ENCODE measurements at places on chromosomes 1 and 21.

GRCh38 chr1:199009447-199009846, 370.6 kb downstream of the PTPRC start:
- DNase-seq: no peak

GRCh38 chr1:109243221-109243620, 6.1 kb upstream of the CELSR2 start:
- DNase-seq: no peak

DNA sequence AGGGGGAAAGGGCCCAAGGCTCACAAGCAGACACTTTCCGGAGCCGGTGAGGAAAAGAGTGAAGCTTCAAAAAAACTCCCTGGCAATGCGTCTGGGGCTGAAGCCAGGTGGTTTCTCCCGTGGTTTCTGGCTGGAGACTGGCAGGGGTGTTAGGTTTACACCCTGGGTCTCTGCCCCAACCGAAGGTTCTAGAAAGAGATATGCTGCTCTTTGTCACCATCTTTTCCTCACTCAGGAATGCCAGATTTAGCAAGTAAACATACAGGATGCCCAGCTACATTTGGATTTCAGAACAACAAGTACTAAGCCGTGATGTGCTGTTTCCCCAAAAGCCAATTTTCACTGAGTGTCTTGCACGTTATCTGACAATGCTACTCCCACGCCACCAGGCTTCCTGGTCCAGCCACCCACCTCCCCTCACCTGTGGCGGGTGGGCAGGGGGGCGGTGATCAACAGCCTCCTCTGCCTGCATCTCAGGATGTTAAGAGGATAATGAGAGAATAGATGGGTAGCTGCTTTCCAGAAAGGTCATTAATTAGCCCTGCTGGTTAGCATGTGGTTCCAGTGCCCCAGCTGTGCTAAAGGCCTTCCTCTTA, 69.6 kb upstream of the OLIG2 start:
- DNase-seq: no peak

DNA sequence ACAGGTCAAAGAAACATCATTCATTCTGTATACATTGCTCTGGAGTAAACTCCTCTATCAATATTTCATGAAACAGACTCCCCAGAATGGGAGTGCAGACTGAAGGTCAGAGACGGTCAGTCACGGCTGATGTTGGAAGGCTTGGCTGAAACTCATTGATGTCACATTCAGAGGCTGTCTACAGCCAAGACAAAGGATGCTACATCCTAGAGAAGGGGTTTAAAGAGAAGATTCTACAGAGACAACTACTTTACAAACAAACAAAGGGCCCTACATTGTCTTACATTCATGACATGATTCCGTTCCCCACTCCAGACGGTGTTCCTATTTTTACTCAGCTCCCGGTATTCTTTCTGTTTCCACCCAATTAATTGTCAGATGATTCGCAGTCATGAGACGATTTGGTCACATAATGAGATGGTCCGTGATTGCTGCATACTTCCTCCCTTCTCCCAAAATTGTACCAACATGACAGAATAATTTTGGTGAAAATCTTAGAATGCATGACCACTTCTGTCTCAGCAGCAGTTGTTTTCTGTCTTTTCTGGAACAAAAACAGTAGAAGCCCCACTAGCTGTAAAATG, 73.8 kb upstream of the VAV3 start:
- no peak for DNase-seq

GRCh38 chr1:231301990-231302389, 35.7 kb downstream of the EXOC8 start:
- no peak for DNase-seq

GRCh38 chr1:171742577-171742922, 685 bp upstream of the VAMP4 start:
- peak; percentile 15 for DNase-seq

- DNase-seq: no peak
Measured at GRCh38 chr1:220007438-220007837, 38.9 kb downstream of the EPRS1 start.

GRCh38 chr1:36735436-36735835, 252.7 kb upstream of the CSF3R start:
- DNase-seq: no peak

GRCh38 chr1:53890522-53890941, 935 bp upstream of the YIPF1 start:
- no peak for DNase-seq

- DNase-seq: no peak
Measured at GRCh38 chr21:29152916-29153315, 22.5 kb downstream of the MAP3K7CL start.

DNA sequence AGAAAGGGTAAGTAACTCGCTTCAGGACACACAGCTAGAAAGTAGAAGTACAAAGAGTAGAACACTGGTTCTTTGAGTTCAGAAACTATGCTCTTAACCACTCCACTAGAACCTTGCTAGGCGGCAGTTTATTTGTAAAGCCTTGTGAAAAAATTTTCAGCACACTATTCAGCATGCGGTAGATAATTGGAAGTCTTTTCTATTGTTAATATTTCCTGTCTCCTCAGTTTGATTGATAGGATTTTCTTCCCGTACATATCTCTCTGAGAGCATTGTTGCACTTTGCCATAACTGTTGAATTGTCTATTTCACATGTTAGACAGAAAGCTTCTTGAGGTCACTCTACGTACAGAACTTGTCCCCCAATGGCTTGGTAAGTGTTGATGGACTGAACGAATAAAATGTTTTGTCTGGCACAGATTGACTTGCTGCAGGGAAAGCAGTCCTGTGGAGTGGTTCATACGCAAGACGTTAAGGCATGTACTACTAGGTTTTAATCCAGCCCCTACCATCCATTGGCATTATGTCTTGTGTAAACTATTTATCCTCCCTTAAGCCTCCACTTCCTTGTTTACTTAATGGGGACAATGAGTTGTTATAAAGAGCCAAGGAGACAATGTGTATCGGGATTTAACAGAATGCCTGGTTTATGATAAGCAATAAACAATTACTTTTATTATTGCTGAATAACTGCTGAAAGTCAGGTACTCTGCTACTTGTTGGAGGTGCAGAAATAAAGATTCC, 35.8 kb downstream of the C1orf21 start:
- no peak for DNase-seq

DNA sequence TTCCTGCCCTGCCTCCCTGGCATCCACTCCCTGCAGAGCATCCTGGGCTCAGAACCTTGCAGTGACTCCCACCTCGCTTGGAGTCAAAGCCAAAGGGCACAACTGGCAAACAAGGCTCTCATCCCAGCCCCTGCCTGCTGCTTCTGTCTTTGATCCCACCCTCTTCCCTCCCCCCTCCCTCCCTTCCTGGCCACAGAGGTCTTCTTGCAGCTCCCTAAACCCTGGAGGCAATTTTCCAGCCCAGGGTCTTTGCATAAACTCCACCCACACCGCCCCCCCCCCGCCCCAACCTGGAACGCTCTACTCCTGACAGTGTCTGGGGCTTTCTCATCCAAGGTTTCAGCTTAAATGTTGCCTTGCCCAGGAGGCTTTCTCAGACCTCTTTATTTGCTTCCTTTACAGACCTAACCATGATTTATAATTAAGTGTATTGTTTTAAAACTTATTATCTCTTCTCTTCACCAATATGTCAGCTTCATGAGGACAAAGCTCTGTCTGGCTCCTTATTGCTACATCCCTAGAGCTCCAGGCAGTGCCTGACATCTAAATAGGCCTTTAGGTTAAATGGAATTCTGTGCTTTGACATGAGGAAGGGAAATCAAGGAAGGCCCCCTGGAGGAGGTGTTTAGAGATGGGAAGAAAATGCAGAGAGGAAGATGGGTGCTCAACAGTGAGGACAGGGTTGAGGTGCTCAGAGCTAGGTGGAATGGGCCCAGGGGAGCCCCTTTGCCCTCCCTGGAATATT, 37.7 kb upstream of the PADI1 start:
- DNase-seq: no peak

DNA sequence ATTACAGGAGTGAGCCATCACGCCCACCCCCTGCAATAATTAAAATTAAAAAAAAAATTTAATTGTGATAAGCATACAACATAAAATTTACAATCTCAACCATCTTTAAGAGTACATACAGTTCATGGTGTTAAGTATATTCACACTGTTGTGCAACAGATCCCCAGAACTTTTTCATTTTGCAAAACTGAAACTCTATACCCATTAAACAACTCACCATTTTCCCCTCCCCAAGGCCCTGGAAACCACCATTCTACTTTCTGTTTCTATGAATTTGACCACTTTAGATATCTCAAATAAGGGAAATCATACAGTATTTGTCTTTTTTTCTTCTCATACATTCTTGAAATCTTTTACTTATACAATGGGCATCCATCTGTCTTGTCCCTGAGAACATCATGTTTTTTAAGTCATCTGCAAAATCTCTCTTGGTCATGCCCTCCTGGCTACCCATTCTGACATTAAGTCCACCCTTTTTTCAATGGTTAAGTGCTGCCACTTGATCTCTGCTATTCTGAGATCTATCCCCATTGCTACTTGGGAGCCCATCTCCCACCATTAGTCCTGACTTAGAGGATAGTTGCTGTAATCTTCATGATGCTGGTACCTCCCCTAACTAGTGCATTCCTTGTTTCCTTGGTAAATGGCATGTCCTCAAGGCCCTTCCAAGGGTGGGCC, 39.4 kb upstream of the ZFYVE9 start:
- DNase-seq: no peak

GRCh38 chr1:166869318-166870099, 6.6 kb downstream of the TADA1 start:
- no peak for DNase-seq

- DNase-seq: no peak
Measured at GRCh38 chr1:10943991-10944730, 68.3 kb upstream of the TARDBP start.

GRCh38 chr1:3055051-3055450, 14.0 kb upstream of the PRDM16 start:
- DNase-seq: no peak

GRCh38 chr1:107793896-107794453, 171.0 kb downstream of the VAV3 start:
- no peak for DNase-seq

DNA sequence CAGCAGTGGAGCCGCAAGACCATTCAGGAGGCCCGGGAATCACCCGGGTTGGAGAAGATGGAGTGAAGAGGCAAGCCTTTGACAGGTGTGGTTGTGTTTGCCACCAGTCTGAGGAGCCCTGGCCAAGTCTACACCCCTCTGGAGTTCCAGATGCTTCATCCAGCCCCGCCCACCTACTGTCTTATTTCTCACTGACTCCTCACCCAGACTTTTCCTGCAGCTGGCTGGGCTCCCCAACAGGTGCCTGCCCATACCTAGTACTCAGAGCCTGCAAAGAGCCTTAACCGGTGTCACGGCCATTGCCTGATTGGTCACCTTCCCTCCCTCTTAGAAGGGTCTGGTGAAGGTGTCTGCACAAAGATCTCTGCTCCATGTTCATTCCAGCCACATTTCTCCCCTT, 16.0 kb downstream of the SLC9A1 start:
- no peak for DNase-seq

DNA sequence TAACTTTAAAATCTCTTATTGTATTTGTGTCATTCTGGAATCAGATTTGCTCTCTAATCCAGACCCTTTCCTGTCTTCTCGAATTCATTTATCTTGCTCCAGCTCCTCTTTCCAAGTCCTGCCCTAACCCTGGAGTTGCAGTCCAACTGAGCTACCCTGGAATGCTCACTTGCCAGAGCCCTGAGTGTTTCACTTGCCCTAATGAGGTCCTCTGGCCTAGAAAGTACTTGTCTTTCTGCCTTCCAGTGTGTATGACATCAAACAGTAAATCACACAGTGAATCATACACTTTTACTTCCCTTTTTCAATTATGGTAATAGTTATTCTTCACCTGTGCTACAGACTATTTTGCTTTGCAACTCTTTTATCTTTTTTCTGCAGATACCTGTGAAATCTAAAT, 96.9 kb downstream of the NEK7 start:
- no peak for DNase-seq

- no peak for DNase-seq
Measured at GRCh38 chr1:20138961-20139550, at the start of gene PLA2G2F. Gene PLA2G2F (plus strand): TSS chr1:20139323. CDS start chr1:20139428, 105 bp downstream.

DNA sequence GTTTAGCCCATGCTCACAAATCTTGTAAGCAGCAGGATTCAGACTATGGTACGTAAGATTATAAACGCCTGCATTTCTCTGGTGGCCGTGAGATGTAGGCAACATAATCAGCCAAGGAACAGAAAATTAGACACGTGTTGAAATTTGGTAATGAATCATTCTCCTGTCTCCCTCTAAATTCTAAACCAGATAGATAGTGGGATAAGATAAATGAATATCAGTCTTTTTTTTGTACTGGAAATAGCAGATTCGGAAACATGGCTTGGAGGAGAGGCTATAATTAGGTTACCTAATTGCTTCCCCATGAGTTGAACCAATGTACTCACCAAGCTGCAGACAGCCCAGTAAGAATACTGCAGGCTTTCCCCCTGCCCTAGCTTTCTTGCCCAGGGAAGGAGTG, 172.3 kb downstream of the TGFB2 start:
- no peak for DNase-seq

DNA sequence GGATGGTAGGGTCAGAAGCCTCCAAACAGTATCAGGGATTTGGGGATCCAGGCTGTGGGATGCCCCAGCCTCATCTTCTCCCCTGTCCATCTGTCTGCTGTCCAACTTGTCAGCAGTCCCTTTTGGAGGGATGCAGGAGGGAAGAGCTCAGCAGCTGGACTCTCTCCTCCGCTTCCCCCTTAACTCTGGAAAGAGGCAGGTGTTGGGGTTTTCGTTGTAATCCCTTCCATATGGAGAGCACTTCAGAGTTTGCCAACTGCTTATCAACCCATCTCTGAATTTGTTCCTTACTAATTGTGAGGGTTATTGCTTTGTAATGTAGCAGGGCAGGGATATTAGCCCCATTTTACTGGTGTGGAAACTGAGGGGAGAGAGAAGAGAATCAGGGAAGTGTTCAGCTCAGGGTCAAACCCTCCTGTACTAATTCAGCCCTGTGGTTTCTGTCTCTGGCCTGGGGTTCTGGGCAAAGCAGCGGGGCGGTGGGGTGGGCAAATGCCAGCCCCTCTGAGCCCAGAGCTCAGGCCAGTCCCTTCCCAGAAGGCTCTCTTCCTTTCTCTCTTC, 3.2 kb downstream of the CITED4 start:
- no peak for DNase-seq

- DNase-seq: no peak
Measured at GRCh38 chr1:109822749-109823542, 59.2 kb upstream of the EPS8L3 start.

GRCh38 chr1:35243691-35244090, 24.8 kb upstream of the ZMYM4 start:
- DNase-seq: no peak

GRCh38 chr1:11156441-11156840, 32.7 kb upstream of the ANGPTL7 start:
- DNase-seq: no peak

DNA sequence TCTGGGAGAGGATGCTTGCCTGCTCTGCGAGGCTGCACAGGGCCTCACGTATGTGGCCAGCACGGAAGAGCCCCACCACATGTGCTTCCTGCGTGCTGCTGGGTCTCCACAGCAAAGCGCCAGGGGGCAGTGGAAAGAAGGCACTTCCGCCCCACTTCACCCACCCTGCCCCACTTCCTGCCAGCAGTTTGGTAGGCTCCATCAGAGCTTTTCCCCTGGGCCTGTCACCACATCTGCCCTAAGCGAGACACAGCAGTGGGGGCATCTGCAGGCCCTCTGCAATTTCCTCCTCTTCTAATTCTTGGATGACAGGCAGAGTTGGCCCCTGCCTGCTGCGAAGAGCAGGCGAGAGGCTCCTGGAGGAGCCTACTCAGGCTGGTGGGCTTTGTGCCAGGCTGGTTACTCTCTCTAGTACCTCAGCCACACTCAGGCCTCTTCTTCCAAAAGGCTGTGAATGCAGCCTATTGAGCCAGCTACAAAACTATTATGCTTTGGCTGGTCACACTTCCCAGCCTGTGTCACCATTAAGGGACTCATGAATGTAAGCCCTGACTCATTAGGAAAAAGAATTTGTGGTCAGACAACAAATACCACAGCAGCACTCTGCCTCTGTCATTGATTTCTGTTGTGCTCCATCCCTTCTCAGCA, 25.0 kb downstream of the CD244 start:
- DNase-seq: peak; percentile 64

Measured in activated CD4-positive, alpha-beta T cell treated with anti-CD3 and anti-CD28 coated beads, Interleukin-2, amount 50 U/mL, for 4 hours (primary cell).